ENCODE measurements at places on chromosomes 1 and 21. TPM values are rescaled to one million over a fixed set of nuclear protein-coding genes. Genes with fewer than 3 reads are reported as not detected.

The EPHA2 gene
- 12.9 TPM for polyA plus RNA-seq

The FMO2 gene
- polyA plus RNA-seq = 1.3 TPM

The FLG gene
- polyA plus RNA-seq = 3.2 TPM

The HPDL gene
- polyA plus RNA-seq = 3.2 TPM

The NCAM2 gene
- polyA plus RNA-seq = 16.9 TPM

The ETV3L gene
- not detected for polyA plus RNA-seq
